ENCODE measurements at places on chromosomes 1 and 21.
A peak's percentile ranks its signal among the peaks of the same experiment; 100 is the strongest.

DNA sequence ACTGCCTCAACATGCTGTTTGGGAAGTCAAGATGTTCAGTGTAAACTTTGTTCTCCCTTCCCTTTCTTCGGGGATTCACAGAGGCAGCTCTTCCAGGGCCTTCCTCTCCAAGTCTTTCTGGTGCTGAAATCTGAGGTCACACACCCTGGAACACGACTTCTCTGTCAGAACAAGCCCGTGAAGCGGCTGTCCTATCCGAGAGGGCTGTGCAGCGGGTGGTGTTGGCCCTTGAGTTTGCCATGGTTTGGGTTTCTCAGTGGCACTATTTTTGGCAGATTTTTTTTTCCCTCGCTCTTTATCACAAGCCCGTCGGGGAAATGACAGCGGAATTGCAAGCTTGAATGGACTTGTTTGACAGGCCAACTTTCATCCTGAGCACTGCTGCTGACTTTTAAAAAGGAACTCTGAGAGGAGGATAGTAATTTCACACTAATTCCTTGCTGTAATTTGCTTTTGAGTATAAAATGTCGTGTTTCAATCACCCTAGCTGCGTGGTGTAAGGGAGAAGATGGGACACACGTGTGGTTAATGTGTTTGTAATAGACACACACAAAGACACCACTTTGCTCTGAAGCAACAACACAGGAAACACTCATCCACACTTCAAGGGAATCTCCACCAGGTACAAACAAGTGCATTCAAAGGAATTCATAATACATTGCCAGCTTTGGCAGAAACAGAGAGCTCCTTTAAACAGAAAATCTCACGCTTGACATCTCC lies 60.1 kb upstream of the TARBP1 start:
- DNase-seq: no peak

DNA sequence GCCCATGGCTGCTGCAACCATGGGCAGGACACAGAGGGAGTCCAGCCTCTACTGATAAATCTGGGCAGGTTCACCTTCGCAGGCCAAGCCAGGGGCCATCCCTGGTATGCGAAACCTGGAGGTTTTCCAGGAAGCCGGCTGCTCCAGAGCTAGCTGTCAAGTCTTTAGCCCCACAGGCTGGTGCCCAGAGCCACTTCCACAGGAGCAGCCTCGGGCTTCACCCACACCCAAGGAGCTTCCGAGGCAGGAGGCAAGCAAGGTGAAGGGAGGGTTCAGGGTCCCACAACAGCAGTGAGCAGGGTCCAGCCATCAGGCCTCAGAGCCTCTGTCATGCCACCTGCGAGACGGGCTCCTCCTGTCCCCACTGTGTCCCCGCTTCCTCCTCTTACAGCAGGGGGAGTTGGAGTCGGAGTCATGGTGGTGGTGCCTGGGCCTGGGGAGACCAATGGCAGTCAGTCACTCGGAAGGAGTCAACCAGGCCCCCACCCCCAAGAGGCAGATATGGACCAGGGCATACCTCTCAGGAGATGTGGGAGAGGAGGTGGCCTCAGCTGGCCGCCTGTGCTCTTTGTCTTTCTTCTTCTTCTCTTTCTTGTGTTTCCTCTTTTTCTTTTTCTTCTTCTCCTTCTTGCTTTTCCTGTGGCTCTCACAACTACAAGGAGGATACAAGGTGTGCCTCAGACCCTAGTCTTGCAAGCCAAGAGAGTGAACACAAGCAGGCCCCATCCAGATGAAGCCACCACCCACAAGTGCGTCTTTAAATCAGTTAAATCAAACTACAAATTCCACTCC lies 2.1 kb downstream of the C1orf35 start:
- no peak for DNase-seq

DNA sequence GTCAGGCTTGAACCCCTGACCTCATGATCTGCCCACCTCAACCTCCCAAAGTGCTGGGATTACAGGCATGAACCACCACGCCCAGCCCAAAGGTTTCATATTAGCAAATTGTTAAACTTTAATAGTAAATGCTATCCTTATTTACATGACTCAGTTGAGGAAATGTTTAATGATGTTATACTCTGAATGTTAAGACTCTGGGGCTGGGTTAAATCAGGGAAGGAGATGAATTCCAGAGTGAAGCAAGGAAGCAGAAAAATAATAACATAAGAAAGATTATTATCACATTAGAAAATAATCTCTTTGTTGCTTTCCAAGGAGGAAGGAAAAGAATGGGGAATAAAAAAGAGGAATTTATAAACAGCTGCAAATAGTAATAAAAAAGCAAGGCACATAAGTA lies 105.3 kb downstream of the PTGS2 start:
- DNase-seq: no peak

DNA sequence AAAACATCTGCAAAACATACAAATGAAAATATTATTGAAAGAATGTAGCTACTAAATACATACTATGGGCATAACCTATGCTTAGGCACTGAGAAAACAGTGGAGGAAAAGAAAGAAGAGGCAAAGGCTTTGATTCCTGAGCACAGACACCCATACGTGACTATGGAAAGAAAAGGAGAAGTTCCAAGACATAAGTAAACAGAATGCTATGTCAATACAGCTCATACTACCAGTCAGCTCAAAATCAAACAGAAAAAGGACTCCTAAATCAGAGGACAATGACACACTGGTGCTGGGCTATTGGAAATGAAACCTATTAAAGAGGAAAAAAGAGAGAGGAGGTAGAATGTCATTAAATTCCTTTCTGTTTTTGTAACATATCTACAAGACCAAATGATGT lies 225.4 kb downstream of the SMYD3 start:
- no peak for DNase-seq

DNA sequence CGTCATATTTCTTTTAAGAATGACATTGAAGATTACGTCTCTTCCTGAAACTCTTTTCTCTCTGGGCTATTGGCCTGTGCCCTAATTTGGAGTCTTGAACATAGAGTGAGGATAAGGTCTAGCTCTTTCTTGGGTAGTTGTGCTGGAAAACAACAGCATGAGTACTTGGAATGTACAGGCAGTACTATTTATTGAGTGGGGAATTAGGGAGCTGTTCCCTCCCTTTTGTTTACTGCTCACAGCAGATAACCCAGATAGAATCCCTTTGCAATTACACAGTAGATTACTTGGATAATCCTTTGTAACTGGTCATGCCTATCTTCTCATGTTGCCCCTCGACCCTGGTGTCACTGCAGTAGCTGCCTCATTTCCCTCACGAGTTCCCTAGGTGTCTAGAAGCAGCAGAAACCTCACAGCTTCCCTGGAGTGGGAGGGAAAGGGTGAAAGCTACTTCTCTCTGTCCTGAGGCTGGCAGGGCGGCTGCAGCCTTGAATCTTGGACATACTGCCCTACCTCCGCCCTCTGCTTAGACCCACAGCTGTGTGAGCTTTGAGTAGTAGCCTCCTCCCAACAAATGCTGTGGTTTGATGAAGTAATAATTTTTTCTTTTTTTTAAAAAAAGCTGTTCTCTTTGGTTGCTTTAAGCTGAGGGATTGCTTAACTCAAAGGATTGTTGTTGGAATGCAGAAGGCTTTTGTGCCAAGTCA lies 70.6 kb downstream of the FGGY start:
- DNase-seq: peak; percentile 93

DNA sequence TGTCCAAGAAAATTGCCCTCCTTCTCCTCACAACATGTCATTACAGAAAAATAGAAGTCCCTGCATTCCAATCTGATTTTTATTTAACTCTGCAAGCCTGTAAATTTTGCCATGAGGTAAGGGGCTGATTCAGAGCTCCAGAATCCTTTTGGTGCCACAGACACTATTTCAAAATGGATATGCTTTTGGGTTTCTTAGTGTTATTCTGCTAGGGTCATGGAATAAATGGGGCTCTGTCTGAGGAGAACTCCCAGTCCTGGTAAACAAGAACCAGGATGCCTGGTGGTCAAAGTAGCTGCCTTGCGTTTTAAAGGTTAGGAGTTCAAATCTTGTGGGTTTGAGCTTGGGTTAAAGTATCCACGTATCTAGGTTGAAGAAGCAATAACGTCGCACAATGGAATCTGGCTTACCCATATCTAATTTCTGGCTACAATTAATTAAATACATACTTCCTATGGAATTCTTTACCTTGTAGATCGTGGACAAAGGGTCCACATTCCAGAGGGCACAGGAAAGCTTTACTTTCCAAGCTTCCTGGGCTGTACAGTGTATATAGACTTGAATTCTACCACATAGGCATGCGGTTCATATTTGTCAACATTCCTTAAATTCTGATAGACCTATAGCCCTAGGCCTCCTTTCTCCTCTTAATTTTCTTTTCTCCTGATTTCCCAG lies 98.0 kb upstream of the CDC42BPA start:
- no peak for DNase-seq

- no peak for DNase-seq
Observed at GRCh38 chr1:52551507-52552235, 1.2 kb downstream of the TUT4 start.

DNA sequence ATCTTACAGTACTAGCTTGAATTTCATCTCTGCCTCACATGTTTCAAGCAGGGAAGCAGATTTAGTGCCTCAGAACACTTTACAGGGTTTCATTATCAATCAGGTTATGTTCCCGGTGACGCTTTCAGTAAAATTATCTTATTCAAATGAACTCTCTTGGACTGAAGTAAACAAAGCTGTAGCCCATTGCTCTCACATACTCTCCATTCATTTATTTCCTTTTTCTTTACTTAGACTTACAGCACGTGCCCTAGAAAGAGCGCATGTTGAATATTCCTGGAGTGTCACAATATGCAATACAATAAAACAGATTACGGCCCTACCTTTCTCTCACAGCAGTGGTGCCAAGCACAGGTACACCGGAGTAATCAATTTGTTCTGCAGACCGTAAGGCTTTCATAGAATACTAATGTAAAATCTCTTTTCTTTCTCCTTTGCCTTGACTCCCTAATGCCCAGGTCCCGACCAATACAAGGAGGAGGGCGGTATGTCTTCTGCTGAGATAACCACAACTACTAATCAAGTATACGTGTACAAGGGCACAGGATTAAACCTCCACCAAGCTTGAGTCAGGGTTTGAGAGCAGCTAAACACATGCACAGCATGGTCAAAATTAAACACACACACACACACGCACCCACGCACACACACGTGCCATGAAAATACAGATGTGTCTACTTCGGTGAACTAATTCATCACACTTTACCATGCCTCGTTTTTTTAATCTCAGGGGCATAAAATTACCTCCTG lies 62.8 kb downstream of the NRIP1 start:
- no peak for DNase-seq

- no peak for DNase-seq
Observed at GRCh38 chr1:78627321-78627720, 7.1 kb downstream of the IFI44L start.
